ENCODE measurements at places on chromosomes 3 and 15.
A peak's percentile ranks its signal among the peaks of the same experiment; 100 is the strongest.

DNA sequence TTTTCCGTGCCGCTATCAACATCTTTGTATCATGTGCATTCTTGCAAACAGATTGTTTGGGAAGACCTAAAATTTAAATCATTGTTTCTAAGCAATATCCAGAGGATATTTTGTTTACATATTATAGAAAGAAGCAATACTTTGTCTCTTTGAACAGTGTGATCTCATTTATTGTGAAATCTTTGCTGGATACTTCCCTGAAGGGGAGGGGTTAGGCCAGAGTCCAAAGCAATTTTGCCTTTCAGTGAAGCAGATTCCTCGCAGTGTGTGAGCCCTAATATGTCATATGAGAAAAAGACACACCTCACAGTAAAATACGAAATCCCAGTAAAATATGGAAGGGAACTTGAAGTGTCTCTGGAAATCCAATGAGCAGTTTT lies 158.7 kb upstream of the SLCO3A1 start:
- no peaks in the 10 kb centered on the region for H3K36me3 ChIP-seq
- H3K4me1 ChIP-seq: no peaks in the 10 kb centered on the region
- H3K4me3 ChIP-seq: no peak overlapping the region
- no peak for ATAC-seq
- no peaks in the 10 kb centered on the region for H3K27me3 ChIP-seq
- no peak overlapping the region for H3K27ac ChIP-seq

- H3K27me3 ChIP-seq: no peaks in the 10 kb centered on the region
- H3K4me3 ChIP-seq: no peak overlapping the region
- no peak for ATAC-seq
- no peak overlapping the region for H3K27ac ChIP-seq
- H3K36me3 ChIP-seq: no peaks in the 10 kb centered on the region
- H3K4me1 ChIP-seq: no peaks in the 10 kb centered on the region
Measured at GRCh38 chr15:95644100-95644875, 686.2 kb upstream of the NR2F2 start.

DNA sequence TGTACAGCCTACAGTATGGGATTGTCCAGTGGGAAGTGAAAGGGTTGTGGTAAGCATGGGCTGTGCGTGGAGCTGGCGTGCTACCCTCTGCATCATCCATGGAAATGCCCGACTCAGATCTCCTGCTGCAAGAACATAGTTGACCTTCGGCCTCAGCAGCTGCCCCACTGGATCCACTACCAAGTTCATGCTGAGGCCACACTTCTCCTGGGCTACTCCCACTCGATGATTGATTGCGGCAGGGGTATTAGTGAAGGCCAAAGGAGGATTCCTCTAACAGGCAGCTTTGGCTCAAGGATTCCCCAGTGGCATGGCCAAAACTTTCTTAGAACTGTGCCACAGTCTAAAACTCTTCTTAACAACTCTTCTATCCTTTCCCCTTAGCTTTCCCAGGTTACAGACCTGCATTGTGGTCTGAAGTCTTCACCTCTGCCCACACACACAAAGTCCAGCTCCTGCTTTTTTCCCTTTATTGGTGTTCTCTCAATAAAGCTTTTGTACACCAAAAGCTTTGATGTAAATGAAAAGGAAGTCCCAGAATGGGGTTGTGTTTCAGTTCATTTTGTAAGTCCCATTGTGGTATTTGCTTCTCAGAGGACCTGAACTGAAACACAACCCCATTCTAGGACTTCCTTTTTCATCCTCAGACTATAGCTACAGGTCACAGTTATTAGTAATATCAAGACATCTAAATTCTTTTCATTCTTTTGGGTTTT lies 4.9 kb upstream of the TBC1D5 start:
- H3K27me3 ChIP-seq: no peaks in the 10 kb centered on the region
- peak overlapping the region; percentile 57 for H3K4me3 ChIP-seq
- no peaks in the 10 kb centered on the region for H3K36me3 ChIP-seq
- ATAC-seq: peak; percentile 86
- peak overlapping the region; percentile 88 for H3K27ac ChIP-seq

- no peak overlapping the region for H3K27ac ChIP-seq
- ATAC-seq: no peak
- no peaks in the 10 kb centered on the region for H3K36me3 ChIP-seq
- no peaks in the 10 kb centered on the region for H3K27me3 ChIP-seq
- H3K4me3 ChIP-seq: no peak overlapping the region
Measured at GRCh38 chr3:36367912-36368573, 12.3 kb upstream of the STAC start.

DNA sequence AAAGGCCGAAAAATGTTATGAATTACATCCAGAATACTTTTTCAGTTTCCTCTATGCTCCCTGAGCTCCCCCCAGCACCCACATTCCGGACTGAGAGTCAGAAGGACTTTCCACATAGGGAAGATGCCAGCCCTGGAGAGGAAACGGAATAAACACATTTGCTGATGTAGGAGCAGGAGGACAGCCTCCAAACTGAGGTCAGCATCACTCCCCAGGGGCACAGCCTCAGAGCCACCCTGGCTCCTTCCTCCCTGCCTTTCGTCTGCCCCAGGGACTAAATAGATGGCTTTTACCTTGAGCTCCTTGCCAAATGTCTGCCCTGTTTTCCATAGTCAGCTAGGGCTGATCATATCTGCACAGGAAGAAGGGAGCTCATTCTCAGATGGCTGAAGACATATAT lies 22.6 kb upstream of the SLCO2A1 start:
- no peaks in the 10 kb centered on the region for H3K4me1 ChIP-seq
- H3K36me3 ChIP-seq: no peaks in the 10 kb centered on the region
- ATAC-seq: no peak
- H3K4me3 ChIP-seq: no peak overlapping the region

DNA sequence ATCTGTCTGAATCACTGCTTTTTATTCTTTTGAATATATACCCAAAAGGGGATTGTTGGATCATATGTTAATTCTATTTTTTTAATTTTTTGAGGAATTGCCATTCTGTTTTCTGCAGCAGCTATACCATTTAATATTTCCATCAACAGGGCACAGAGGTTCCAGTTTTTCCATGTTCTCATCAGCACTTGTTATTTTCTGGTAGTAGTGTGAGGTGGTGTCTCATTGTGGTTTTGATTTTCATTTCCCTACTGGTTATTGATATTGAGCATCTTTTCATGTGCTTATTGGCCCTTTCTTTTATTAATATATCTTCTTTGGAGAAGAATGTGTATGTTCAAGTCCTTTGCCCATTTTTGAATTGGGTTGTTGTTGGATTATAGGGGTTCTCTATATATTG lies 68.1 kb downstream of the PDE8A start:
- H3K4me3 ChIP-seq: no peak overlapping the region
- peaks cover 4% of the 10 kb centered on the region for H3K36me3 ChIP-seq
- peaks cover 29% of the 10 kb centered on the region for H3K4me1 ChIP-seq
- H3K27ac ChIP-seq: no peak overlapping the region
- H3K27me3 ChIP-seq: no peaks in the 10 kb centered on the region

DNA sequence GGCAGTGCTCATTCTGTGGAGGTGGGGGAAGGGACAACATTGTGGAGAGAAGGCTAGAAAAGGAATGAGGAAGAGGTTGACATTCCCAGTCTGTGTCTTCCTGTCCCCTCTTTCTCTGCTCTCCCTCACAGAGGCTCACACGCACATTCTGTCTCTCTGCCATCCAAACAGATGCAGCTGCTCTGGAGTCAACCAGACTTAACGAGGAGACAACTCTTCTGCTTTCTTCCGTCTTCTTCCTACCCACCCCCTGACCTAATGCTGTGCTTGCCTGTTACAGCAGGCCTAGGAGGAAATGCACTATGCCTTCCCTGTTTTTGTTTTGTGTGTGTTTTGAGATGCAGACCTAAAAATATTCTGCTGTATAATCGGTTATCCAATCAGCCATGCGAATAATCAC lies 121.9 kb downstream of the CACNA1D start:
- peaks cover 25% of the 10 kb centered on the region for H3K4me1 ChIP-seq
- H3K27me3 ChIP-seq: no peaks in the 10 kb centered on the region
- H3K4me3 ChIP-seq: no peak overlapping the region
- H3K27ac ChIP-seq: no peak overlapping the region
- ATAC-seq: no peak

- H3K4me3 ChIP-seq: no peak overlapping the region
- H3K36me3 ChIP-seq: no peaks in the 10 kb centered on the region
- no peaks in the 10 kb centered on the region for H3K4me1 ChIP-seq
- H3K27ac ChIP-seq: no peak overlapping the region
- ATAC-seq: no peak
Measured at GRCh38 chr3:157354254-157354653, 82.4 kb upstream of the PTX3 start.

GRCh38 chr3:101009386-101009785 lies 16.2 kb upstream of the ABI3BP start:
- H3K27me3 ChIP-seq: peaks cover 9% of the 10 kb centered on the region
- H3K27ac ChIP-seq: no peak overlapping the region
- no peak for ATAC-seq
- no peak overlapping the region for H3K4me3 ChIP-seq
- H3K4me1 ChIP-seq: no peaks in the 10 kb centered on the region

- H3K4me3 ChIP-seq: no peak overlapping the region
- no peaks in the 10 kb centered on the region for H3K27me3 ChIP-seq
Measured at GRCh38 chr15:84871428-84871985, 13.0 kb upstream of the SLC28A1 start.

DNA sequence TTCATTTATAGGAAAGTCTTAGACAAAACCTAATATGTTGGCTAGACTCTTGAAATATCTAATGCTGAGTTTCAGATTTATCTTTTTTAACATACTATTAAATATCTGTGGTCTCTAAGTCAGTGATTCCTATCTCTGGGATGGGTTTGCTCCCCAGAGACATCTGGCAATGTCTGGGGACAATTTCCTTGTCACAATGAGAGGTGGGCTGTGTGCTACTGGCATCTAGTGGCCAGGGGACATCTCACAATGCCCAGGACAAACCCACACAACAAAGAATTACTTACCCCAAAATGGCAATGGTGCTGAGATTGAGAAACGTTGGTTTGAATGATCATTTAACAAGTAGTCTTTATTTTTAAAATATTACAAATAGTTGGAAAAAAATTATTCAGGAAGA lies 602.1 kb downstream of the MAGI1 start:
- H3K36me3 ChIP-seq: no peaks in the 10 kb centered on the region
- no peak overlapping the region for H3K27ac ChIP-seq
- H3K4me1 ChIP-seq: no peaks in the 10 kb centered on the region

Measured in stimulated activated memory B cell treated with anti-CD40 and anti-IgM and Interleukin-4, amounts not matched to agents 10 μg/mL and 1 μg/mL and 100 μg/mL, for 72 hours (primary cell).